ENCODE measurements at places on chromosomes 6 and 20.

DNA sequence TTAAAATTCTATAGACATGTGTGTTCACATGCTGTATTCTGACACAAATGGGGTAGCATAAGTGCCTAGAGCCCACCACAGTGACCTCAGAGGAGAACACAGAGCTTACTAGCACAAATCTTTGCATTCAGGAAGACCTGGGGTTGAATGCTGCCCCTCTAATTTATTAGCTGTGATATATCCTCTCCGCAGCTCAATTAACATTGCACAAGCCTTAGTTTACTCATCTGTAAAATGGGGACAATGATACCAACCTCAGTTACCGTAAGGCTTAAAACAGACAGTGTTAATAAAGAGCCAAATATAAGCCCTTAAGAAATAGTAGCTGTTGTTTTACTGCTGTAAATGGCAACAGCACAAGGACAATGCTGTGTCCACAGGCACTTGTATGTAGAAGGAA, 36.2 kb upstream of the IL17A start:
- DNase-seq = no peak
- no peaks in the 10 kb centered on the region for H3K4me1 ChIP-seq
- no peak overlapping the region for H3K4me3 ChIP-seq
- no peaks in the 10 kb centered on the region for H3K36me3 ChIP-seq
- no peak overlapping the region for H3K27ac ChIP-seq

GRCh38 chr20:52622081-52622480, 350.1 kb upstream of the TSHZ2 start:
- no peaks in the 10 kb centered on the region for H3K4me1 ChIP-seq
- no peak overlapping the region for H3K4me3 ChIP-seq
- no peaks in the 10 kb centered on the region for H3K36me3 ChIP-seq
- no peaks in the 10 kb centered on the region for H3K27me3 ChIP-seq
- no peak for DNase-seq

DNA sequence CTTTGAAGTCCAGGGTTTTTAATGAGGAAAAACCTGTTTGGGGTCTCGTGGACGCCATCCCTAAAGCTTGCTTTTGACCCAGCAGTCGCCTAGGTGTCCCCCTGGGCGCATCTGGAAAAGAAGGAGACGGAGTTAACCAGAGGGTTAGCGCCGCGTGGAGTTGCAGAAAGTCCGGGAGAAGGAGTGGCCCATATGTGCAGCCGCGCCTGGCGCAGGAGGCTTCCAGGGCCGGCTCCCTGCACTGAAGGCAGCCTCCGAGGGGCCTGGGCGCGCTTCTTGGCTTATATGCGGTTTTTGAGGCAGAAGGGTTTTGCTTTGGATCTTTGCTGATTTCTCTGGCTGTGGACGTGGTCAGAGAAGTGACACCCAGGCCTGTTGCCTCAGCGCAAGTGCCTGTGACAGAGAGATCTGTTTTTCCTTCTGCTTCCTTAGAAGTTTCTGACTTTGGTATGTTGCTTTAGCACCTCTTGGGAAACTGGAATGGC, 987 bp downstream of the TMEM181 start:
- H3K27me3 ChIP-seq = no peaks in the 10 kb centered on the region
- H3K4me1 ChIP-seq = peaks cover 28% of the 10 kb centered on the region
- peak; percentile 50 for DNase-seq
- H3K4me3 ChIP-seq = peak overlapping the region; percentile 75

- H3K4me3 ChIP-seq = no peak overlapping the region
- H3K27ac ChIP-seq = no peak overlapping the region
- peaks cover 34% of the 10 kb centered on the region for H3K4me1 ChIP-seq
- H3K27me3 ChIP-seq = no peaks in the 10 kb centered on the region
Measured at GRCh38 chr6:33768644-33769120, 20.2 kb downstream of the LEMD2 start.

DNA sequence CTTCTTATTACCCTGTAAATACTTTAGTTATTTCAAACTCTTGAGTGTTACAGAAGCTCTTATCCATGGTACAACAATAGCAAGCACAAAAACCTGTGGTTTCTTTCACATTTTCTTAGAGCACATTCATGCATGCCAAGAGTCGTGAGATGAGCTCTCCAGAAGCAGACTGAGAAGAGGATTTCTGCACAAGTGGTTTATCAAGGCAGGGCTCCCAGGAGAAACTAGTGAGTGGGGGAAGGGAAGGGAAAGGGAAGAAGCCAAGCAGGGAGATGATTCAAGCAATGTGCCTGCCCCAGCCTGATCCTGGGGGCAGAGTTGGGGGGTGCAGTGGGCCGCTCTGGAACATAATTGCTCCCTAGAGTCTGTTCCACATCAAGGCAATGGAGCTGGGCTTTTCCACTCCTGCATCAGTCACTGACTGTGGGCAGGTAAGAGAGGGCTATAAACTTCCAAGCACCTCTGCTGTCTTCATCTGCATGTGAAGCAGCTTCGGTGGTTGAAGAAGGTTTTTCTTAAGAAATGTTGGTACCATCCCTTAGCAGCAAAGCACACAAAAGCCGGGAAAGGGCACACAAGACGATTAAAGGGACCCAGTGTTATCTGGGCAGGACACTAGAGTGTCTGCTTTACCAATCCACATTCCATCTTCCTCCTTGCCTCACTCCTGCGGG, 152.1 kb downstream of the PLCB4 start:
- H3K4me3 ChIP-seq = no peak overlapping the region
- no peaks in the 10 kb centered on the region for H3K4me1 ChIP-seq
- no peaks in the 10 kb centered on the region for H3K36me3 ChIP-seq
- DNase-seq = no peak

DNA sequence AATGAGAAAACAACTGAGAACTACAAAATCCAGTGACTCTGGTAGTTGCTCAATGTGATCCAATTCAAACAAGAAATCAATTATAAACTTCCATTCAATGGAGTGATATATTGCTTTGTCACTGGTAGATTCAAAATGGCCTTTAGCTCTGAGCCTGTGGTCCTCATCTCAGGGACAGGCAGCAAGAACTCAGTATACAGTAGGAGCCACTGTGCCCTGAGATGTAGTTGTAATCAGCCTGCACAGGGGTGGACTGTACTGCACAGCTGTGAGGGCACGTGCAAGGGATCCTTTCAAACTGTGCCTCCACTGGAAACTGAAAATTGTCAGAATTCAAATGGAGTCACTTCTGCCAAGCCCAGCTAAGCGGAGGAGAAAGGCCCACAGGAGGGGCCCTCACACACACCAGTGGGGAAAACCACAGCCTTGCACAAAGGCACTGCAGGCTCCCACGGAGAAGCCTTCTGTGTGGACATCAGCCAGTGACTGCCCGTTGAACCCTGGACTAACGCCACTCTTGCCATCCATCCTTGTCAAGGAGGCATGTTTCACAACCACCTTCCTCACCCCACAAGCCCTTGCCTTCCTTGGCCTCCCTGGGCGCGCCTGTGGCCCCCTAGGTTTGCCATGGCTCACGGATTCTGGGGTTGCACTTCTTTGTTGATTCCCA, 186.7 kb downstream of the SMOC2 start:
- no peaks in the 10 kb centered on the region for H3K4me1 ChIP-seq
- no peak overlapping the region for H3K4me3 ChIP-seq
- no peaks in the 10 kb centered on the region for H3K36me3 ChIP-seq
- peak overlapping the region; percentile 57 for H3K27ac ChIP-seq
- H3K27me3 ChIP-seq = no peaks in the 10 kb centered on the region

DNA sequence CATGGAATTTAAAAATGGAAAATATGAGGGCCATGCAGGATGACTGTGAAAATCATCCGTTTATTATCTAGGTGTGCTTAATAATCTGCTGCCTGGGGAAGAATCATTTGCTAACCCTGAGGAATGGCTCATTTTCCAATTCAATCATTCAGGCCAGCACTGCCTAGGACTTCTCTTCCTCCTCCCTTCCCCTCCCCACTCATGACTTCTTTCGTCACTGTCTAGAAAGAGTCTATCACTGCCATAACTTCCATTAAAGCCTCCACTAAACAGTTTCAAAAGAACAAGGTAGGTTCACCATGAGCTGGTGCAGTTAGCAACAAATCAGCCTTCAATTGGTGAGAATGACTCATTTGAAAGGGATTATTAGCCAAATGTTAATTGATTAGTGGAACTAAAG, 43.9 kb downstream of the TSHZ2 start:
- no peak for DNase-seq
- H3K4me3 ChIP-seq = no peak overlapping the region
- H3K27ac ChIP-seq = no peak overlapping the region
- H3K36me3 ChIP-seq = no peaks in the 10 kb centered on the region

GRCh38 chr6:105499931-105500330, 97.0 kb upstream of the PREP start:
- no peak for DNase-seq
- H3K4me1 ChIP-seq = no peaks in the 10 kb centered on the region
- H3K36me3 ChIP-seq = no peaks in the 10 kb centered on the region
- no peaks in the 10 kb centered on the region for H3K27me3 ChIP-seq
- H3K27ac ChIP-seq = no peak overlapping the region

GRCh38 chr6:107156617-107157016, 41.3 kb upstream of the BEND3 start:
- H3K27me3 ChIP-seq = no peaks in the 10 kb centered on the region
- H3K36me3 ChIP-seq = no peaks in the 10 kb centered on the region
- peaks cover 9% of the 10 kb centered on the region for H3K4me1 ChIP-seq
- peak; percentile 9 for DNase-seq

GRCh38 chr6:92564376-92564775, 855.0 kb downstream of the EPHA7 start:
- H3K27ac ChIP-seq = no peak overlapping the region
- DNase-seq = no peak
- no peaks in the 10 kb centered on the region for H3K4me1 ChIP-seq
- H3K36me3 ChIP-seq = no peaks in the 10 kb centered on the region

DNA sequence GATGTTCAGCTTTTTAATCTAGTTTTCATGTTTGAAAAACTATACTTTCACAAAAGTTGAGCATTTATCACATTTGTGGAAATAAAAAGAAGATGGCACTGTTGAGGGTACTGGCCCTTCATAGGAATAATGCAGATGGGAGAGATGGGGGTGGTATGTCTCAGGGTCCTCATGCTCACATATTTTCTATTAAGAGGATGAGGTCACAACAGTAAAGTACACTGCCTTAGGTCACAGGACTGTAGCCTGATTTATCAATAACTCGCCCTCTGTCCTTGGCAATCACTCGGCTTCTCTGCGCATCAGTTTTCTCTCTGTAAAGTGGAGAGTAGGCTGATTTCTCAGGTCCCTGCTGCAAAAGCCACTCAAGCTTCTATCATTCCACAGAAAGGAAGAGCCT, 55.9 kb downstream of the PPP1R3G start:
- H3K36me3 ChIP-seq = no peaks in the 10 kb centered on the region
- H3K27ac ChIP-seq = no peak overlapping the region
- DNase-seq = no peak
- H3K27me3 ChIP-seq = no peaks in the 10 kb centered on the region
- no peak overlapping the region for H3K4me3 ChIP-seq
- H3K4me1 ChIP-seq = no peaks in the 10 kb centered on the region

Data from transverse colon (tissue), 4 donors.